Stimulated activated CD4-positive, alpha-beta T cell treated with anti-CD3 and anti-CD28 coated beads, Interleukin-1b, Interleukin-23, amount 100 ng/mL, for 1 hour (primary cell): ENCODE measurements at places on chromosomes 2 and 18.

- DNase-seq = no peak
These were observed 16.6 kb downstream of the ATOH8 start for GRCh38 chr2:85770369-85770768.

- DNase-seq = no peak
These were observed 2.5 kb upstream of the MREG start for GRCh38 chr2:216015722-216016464.

DNA sequence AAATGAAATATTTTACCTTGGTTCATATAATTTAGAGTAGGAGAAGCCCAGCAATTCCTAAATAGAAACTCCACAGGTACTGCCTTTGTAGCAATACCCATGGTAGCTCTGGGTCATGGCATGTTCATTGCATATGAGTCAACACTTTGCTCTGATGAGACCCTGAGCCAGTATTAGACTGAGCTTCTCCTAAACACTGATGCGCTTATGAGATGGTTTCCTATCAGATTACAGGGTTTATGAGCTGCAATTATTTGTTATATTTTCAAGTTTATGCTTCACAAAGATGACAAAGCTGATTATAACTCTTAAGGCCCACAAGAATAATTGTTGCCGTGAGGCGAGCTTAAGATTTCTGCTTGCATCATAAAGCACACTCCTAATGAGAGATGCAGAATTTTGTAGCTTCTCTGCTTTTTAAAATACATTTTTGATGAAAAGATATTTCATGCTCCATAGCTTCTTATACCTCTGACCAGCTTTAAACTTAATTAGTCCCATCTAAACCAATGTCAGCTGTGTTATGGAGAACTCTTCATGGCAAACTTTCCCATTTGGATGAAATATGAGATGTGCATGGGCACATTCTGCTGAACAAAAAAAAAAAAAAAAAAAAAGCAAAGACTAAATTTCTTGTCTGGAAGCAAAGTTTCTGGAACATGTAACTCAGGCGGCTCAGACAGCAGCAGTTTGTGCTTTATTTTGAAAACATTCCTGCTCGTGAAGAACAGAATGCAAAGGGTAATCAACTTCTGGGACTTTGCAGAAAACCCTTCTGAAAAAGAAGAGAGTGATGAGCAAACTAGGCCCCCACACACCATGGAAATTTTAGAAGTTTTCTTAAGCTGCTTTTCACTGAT lies 162.6 kb downstream of the KCNE4 start:
- DNase-seq = no peak

GRCh38 chr18:31261792-31262582 lies 56.0 kb upstream of the DSG1 start:
- no peak for DNase-seq

DNA sequence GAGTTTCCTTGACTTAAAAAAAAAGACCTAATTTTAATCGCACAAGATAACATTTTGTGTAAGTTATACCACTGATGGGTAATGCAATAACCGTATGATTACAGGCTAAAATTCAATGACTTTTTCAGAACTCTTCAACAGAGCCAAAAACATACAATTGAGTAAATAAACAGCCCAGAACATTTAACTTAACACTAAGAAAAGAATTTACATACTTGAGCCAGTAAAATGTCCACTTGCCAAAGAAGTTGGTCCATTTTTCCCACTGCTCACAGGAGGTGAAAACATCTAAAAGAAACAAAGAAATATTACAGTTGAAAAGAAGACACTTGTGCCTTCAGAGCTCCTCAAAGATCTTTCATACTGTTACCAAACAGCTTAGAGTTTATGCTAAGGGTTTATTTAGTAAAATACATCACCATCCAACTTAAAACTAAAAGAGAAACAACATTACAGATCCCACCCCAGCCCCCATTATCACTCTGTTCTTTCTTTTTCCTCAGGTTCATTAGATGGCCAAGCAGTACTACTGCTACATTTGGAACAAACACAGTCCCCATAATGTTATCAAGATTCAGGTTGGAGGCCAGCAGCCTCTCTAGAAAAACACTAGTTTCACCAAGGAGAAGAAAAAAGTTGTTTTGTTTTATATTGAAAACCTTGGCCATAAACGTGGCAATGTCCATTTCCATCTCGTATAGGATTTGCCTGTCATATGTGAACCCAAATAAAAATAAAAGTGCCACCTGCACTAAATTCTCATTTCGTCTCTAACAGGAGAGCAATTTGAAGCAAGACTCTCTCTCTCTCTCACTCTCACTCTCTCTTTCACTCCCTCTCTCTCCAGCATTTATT lies 2.7 kb downstream of the TCF4 start:
- DNase-seq = no peak

GRCh38 chr2:13240789-13241487 lies 524.2 kb downstream of the TRIB2 start:
- no peak for DNase-seq

GRCh38 chr2:113351375-113352355 lies 72.9 kb upstream of the PAX8 start:
- DNase-seq = no peak

DNA sequence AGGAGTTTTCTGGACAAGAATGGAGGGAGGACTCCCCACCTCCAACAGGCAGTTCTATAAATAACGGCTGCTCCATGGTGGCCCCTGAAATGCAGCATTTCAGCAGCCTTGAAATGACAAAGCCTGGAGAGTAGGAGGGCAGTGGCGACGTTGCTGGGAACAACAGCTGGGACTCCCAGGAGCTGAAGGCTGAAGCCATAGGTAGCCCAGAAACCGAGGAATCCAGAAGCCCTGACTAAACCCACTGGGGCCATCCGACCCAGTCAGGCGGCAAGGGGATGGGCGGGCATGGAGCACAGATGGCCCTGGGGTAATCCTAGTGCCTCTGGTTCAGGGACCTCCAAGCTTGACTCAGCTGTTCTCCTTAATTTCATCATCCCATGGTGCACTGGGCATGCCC lies 9.0 kb downstream of the PRKAG3 start:
- DNase-seq = no peak

DNA sequence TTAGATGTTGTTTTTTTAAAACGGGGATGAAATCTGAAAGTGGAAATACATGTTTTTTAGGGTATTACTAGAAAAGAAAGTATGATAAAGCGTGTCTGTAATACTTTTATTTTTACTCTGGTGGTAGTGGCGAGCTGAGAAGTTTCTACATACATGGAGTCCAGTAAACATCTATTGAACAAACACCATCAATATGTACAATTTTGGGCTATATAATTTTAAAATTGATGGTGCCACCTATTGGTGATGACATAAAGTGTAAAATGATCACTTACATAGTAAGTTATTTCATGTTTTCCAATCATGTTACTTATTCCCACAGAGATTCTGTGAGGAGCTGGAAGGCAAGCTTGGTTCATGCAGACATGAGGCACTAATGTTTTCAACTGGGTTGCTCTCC lies 31.5 kb upstream of the NFE2L2 start:
- DNase-seq = no peak

GRCh38 chr18:4549164-4549872 lies 94.2 kb upstream of the DLGAP1 start:
- DNase-seq = no peak

- DNase-seq = no peak
These were observed 266.5 kb downstream of the PTGR3 start for GRCh38 chr18:74942319-74942910.

DNA sequence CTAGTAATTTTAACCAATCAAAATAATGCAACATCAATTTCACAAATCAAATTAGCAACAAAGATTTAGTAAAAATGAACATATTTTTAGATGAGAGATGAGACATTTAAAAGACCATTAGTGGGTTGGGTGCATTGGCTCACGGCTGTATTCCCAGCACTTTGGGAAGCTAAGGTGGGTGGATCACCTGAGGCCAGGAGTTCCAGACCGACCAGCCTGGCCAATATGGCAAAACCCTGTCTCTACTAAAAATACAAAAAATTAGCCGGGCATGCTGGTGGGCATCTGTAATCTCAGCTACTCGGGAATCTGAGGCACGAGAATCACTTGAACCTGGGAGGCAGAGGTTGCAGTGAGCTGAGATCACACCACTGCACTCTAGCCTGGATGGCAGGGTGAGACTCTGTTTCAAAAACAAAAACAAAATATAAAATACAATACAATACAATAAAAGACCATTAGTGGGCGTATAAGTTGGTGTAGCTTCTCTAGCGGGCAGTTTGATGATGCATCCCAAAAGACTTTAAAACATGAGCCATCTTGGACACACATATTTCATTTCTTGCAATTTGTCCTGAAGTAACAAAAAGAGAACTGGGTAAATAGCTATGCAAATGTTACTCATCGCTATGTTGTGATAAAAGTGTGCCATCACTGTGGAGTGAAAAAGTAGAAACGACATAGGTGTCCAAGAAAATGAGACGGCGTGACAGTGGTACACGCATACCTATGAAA lies 101.8 kb downstream of the COL6A3 start:
- DNase-seq = no peak

DNA sequence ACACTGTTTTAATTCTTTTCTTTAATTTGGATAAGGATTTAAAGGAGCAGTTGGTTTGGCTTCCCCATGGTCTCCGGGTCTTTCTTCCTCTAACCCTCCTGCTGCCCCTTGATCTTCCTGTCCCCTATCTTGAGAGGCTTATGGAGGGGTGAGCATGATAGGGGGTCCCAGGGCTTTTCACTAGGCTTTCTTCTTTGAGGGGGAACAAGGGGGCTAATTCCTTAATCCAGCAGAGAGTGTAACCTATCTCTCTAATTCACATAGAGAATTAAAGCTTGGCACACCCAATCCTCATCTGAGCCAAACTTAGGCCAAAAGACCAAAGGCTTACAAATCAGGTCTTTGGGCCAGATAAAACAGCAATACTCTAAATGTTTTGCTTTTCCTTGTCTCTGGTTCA lies 21.5 kb upstream of the C2orf66 start:
- no peak for DNase-seq

DNA sequence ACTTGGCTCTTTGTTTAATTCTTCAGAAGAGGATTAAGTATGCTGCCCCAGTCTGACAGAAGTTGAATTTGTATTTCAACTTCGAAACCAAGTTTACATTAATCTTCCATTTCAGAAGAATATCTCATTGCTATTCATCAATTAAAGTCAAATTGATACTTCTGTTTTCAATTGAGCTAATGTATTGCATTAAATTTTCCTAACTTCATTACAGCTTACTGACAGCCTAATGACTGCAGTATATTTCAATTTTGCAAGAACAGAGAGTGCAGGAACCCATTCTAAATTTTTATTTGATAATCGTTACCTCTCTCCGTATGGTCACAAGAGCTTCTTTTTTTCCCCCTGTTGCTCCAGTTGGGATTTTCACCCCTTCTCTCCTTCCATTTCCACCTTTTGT lies 218.0 kb downstream of the CALCRL start:
- DNase-seq = no peak

DNA sequence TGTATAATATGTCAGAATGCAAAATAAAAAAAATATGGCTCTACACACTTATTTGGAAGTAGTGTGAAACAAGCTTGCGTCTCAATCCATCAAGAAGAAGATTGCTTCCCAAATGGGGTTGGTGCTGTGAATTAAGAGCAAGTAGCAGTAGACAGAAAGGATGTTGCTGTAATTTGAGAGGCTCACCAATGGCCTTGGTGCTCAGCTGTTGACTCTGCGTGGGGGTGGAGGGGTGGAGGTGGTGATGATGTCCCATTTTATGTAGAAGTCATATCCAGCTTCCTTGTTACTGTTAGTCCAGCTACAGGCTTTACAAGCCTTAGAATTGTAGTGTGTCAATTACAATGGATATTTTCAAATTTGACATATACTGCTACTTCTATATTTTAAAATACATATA lies 223.4 kb upstream of the RND3 start:
- no peak for DNase-seq
